ENCODE measurements at places on chromosomes 5 and 9.

DNA sequence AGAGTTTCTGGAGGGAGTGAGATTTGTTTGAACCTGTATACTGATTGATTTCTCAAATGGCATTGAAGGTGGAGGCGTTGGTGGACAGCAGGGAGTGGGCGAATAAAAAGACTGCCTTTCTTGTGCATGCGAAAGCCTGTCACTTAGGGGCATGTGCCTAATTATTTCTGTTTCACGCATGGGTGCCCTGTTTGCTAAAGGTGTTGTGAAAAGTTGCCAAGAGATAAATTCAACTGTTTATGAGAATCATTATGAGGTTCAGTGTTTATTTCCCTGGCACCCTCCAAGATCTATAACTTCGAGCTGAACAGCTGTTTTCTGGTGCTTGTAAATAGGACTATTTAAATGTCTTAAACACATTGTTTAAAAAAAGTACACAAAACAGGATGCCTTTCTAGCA lies 67.4 kb upstream of the DMRTA1 start:
- no peak overlapping the region for H3K27ac ChIP-seq
- no peak overlapping the region for H3K4me3 ChIP-seq
- DNase-seq: no peak
- no peaks in the 10 kb centered on the region for H3K4me1 ChIP-seq
- no peaks in the 10 kb centered on the region for H3K27me3 ChIP-seq

DNA sequence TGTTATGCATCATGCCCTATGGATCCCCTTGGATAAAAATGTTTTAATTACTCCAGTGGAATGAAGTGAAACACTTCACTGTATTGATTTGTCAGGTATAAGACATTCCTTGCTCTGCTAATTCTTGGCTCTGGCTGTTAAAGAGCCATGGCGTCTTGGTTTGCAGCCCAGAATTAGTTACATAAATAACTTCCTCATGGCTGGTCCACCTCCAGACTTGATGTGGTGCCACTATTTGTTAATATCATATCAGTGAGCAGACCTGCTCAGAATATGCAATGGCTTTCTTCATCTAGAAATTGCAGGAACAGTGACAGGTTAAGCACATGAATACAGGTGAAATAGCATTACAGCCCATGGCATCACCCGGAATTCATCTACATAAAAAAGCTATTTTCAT lies 446.9 kb upstream of the GRIN3A start:
- no peak overlapping the region for H3K27ac ChIP-seq
- no peaks in the 10 kb centered on the region for H3K27me3 ChIP-seq
- no peak overlapping the region for H3K4me3 ChIP-seq
- no peaks in the 10 kb centered on the region for H3K36me3 ChIP-seq
- H3K4me1 ChIP-seq: no peaks in the 10 kb centered on the region
- DNase-seq: no peak

DNA sequence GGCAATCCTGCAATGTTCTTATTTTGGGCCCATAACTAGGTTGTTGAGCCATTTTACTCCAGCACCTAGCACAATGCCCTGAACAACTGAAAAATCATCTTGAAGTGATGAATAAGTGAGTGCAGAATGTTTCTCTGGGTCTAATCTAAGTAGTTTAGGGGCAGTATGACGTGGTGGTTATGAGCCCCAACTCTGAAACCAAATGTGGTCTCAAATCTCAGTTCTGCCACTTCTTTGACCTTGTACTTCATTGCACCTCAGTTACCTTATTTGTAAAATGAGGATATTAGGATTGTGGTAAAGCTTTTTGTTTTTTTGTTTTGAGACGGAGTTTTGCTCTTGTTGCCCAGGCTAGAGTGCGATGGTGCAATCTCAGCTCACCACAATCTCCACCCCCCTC lies 80.9 kb upstream of the SNX2 start:
- no peak for DNase-seq
- H3K4me1 ChIP-seq: no peaks in the 10 kb centered on the region
- no peak overlapping the region for H3K27ac ChIP-seq
- H3K27me3 ChIP-seq: no peaks in the 10 kb centered on the region
- H3K4me3 ChIP-seq: no peak overlapping the region

GRCh38 chr5:151587796-151588555 lies 3.2 kb downstream of the FAT2 start:
- H3K36me3 ChIP-seq: no peaks in the 10 kb centered on the region
- H3K4me3 ChIP-seq: no peak overlapping the region
- no peak for DNase-seq
- H3K27ac ChIP-seq: no peak overlapping the region

DNA sequence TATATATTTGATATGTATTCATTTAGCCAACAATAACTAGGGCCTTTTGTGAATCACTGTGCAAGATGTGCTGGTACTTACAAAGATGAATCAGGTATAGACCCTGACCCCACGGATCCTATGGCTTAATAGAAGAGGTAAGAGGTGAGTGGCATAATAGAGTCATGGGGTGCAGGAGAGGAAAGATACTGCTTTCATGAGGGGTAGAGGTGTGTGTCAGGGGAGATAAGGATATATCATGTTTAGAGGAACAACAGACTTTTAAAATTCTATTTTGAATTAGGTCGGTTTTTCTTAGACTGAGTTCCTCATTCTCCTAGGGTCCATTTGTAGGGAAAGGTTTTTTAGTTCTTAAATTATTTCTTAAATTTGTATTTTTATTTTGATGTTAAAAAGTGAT lies 27.8 kb downstream of the ZCCHC7 start:
- no peak for DNase-seq
- H3K27ac ChIP-seq: no peak overlapping the region
- no peaks in the 10 kb centered on the region for H3K4me1 ChIP-seq
- H3K36me3 ChIP-seq: no peaks in the 10 kb centered on the region
- H3K27me3 ChIP-seq: no peaks in the 10 kb centered on the region
- no peak overlapping the region for H3K4me3 ChIP-seq

DNA sequence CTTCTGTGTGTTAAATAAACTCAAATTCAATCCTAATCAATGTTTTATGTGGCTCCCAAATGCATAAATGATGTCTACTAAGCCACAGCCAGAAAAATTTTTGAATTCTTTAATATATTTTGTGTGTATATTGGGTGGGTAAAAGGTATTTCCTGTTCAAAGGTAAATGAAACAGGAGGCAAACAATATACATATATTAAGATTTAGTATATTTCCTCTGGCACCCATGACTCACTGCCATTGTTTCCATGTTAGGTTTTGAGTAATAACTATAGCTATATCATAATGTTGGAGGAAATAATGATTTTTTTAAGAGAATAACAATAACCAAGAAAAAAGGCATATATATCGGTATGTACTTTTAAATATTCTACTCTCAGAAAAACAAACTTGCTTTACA lies 1071.9 kb upstream of the CDH10 start:
- DNase-seq: no peak
- H3K27ac ChIP-seq: no peak overlapping the region
- no peaks in the 10 kb centered on the region for H3K27me3 ChIP-seq
- H3K36me3 ChIP-seq: no peaks in the 10 kb centered on the region
- H3K4me1 ChIP-seq: no peaks in the 10 kb centered on the region
- no peak overlapping the region for H3K4me3 ChIP-seq

All from Peyer's patch (tissue), 4 donors.